Erythroblast (primary cell): ENCODE measurements at places on chromosomes 3 and 15.
A peak's percentile ranks its signal among the peaks of the same experiment; 100 is the strongest.

DNA sequence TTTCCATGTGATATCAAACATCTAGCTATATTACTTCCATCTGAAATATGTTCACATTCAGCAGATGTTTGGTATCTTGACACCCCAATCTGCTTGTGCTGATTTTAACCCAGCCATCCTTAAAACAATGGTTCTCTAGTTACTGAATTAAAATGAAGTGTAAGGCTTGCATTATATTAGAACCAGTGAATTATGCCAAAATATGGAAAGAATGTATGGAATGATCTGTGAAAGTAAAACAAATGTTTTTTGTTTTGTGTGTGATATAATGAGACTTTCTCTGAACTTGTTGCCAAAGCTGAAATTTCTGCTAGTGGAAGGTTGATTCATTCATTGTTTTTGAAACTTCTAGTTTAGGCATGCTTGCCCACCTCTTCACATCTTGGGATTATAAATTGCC is 317.1 kb downstream of the MEX3B start:
- no peak for DNase-seq

DNA sequence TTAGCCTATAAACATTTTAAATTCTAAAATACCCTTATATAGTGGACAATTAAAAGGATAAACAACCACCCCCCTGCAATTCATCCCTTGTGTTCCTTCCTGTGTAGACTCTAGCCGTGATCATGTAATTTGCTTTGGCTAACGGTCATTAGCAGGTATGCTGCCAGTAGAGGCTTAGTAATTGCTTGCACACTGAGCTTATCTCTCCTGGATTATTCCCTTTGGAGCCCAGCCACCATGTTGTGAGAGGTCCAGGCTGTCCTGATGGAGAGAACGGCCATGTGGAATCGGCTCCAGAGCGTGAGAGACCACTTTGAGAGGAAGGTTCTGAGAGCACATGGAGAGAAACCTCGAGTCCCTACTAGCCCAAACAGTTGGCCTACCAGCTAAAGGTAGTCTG is 11.0 kb upstream of the BNC1 start:
- no peak for DNase-seq

DNA sequence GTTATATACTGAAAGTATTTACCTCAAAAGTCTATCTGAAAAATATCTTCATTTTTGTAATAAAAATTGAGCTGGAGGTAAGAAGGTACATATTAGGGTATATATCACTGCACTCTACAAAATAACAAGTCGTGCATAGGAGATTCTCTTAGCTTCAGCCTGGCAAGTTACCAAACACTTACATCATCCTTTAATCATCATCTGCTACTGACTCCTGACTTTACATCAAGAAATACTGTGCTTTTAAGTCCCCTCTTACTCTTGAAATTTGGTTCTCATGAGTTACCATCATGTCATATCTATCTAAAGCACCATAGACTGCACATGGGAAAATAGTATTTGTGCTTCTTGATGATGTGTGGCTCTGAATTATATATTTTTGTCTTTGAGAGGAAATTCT is 50.8 kb downstream of the LYSMD4 start:
- peak; percentile 50 for DNase-seq

DNA sequence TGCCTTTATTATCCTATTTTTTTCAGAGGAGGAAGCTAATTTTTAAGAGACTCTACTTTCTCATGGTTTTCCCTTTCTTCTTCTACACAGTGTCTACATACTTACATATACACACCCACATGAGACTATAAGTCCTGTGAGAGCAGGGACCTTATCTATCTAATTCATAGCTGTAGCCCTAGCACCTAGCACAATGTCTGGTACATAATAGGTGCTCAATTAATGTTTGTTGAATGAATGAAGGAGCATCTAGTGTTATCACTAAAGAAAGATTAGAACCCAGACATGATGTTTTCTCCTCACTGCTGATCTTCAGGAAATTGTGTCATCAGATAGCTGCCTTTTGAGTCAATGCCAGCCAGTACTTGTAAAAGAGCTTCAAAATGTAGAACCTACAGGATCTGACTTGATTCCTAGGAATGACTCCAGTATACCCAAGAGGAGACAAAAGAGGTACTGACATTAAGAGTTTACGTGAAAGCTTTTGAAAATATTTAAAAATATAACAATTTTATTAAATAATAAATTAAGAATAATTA is 2.5 kb downstream of the SCG5 start:
- DNase-seq, result no peak

DNA sequence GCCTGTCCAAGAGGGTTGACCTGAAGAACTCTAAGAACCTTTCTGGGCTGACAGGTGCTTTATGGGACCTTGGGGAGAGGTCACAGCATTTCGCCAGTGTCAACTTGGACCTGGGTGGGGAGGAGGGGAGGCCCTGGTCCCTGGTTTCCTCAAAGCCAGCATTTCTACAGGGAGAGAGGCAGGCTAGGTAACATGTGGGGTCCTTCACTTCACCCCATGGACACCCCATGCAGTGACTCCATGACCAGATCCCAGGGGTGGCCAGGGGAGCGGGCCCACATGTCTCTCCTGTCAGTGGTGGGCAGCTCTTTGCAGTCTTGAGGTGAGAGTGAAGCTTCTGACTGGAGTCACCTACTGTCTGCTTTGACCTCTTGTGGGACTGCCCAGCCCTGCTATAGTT is 35.8 kb downstream of the GOLGA6L10 start:
- DNase-seq, result no peak

- no peak for DNase-seq
Measured at GRCh38 chr3:160376681-160377080, 22.3 kb downstream of the IFT80 start.

DNA sequence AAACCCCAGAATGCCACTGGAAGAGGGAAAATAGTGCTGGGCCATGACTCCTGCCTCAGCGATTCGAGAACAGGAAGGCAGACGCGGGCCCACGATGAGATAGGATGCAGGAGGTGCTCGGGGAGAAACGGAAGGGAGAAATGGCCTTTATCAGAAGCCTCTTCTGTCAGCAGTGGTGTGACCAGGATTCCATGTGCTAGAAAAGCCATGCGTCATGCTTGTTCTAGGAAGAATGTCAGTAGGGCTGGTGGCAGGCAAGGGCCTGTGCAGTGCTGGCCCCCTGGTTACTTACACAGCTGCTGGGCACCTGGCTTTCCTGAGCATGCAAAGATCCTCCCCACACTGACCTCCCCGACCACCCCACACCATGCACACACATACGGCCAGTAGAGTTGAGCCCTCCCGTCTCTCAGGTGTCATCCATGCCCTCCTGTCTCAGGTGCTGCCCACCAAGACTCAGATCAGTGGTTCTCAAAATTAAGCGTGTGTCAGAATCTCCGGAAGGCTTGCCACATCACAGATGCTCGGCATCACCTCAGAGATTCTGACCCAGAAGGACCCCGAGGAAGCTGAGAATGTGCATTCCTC is 106.7 kb downstream of the ADAMTS17 start:
- no peak for DNase-seq

DNA sequence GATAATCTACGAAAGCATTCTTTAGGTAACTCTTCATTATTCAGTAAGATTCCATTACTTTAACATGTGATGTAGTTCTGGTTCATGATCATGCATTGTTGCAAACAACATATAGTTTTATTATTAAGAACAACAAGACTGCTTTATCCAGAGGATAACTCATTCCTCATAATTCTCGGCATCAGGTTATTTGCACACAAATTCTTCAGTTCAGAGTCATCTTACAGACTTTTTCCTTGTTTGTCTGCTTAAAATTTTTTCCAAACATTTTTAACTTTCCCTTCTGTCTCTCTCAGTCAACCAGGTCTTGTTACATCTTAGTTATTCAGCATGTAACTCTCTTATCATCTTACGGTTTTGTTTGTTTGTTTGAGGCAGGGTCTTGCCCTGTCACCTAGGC is 60.1 kb downstream of the VGLL3 start:
- DNase-seq, result no peak

GRCh38 chr3:16012086-16012485 is 162.4 kb upstream of the GALNT15 start:
- DNase-seq, result no peak

DNA sequence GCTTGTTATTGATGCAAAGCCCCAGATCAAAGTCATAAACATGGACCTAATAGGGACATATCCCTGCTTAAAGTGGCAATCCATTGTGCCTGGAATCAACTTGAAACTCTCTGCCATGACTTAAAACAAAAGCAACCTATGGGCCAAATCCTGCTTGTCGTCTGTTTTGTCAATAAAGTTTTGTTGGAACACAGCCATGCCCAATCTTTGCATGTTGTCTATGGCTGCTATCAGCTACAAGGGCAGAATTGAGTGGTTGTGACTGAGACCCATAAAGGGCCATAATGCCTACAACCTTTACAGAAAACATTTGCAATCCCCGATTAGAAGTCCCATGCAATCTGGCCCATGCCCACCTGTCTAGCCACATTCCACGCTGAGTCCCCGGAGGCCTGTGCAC is 235.4 kb downstream of the PLCL2 start:
- no peak for DNase-seq

DNA sequence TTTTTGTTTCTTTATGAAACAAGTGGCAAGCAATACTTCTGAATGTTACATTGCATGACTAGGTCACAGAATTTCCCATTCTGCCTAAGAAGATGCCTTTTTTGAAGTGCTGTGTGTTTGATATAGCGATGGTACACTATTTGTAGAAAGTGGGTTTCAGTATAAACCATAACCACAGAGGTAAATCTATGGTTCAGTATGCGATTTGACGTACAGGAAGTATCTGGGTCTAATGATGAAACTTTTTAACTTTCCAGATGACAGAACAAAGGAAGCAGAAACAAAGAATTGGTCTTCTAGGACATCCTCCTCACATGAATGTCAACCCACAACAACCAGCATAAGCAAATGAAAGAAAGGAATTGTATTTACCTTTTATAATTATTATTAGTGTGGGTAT is 133.4 kb upstream of the BHLHE40 start:
- DNase-seq, result no peak

- DNase-seq, result no peak
Measured at GRCh38 chr15:94252223-94252766, 20.9 kb downstream of the MCTP2 start.

DNA sequence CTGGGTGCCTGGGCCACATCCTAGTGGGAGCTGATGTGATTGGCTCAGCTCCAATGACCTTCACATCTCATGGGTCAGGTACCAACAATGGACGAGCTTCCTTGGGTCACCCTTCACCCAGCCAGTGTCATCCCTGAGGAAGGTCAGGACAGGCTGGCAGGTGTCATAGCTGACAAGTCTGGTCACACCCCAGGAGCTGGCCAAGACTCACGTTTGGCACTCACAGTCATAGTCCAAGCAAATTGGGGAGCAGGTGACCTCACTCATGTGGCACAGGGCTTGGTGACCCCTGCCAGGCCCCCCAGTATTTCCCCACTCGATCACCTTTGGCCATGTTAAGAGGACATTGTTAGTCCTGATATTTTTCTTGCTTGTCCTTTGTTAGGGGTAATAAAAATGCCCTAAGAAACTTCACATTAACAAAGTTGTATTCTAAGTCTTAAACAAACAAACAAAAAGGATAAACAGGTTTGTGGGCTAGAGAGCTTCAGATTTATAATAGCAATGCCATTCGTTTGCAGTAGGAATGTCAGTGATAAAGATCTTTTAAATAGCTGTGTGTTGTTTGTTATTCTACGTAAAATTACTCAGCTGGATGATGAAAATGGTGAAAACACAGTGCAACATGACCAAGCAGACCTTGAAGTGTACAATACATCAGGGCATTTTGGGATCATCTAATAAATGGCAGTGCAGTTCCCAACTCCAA is 79.5 kb upstream of the POMGNT2 start:
- no peak for DNase-seq

DNA sequence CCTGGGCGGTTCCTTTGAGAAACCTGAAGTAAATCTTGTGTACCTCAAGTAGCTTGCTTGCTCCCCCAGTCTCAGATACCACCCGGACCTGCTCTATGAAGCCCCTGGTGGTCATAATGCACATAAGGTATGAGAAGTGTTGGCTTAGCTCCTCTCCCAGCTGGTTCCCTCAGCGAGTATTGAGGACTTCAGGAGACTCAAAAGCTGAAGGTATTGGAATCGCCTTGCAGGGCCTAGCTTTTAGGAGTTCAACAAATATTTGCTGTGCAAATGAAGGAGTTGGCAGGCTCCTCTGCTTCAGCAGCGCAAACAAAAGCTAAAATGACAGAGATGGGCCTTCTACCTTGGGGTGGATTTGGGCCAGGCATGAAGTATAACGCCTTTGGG is 1.7 kb downstream of the CMTM8 start:
- DNase-seq, result peak; percentile 43

DNA sequence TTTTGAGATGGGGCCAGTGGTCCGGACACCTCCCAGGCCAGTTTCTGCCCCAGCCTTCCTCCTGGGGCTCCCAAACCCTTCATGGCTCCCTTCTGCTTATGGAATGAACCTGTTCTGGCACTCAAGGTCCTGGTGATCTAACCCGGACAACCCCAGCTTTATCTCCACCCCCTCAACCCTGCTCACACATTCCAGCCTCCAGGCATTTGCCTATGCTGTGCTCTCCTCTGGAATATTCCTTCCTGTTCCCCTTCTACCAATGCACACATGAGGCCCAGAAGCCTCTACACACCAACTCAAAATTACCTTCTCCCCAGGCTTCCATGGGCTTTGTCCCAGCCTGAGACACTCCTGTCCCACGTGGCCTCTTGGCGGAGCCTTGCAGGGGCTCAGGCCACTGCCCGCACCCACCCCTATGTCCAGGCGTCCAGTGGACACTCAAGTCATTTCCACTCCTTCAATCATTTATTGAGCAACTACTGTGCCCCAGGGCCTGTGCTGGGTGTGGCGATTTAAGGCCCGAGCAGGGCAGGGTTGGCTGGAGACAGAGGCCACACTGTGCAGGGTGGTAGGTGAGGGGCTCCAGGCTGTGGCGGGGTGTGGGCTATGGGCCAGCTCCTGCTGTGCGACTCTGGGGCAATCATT is 18.8 kb downstream of the PLXND1 start:
- DNase-seq, result no peak

- DNase-seq, result no peak
Measured at GRCh38 chr3:46844397-46844796, 18.8 kb downstream of the MYL3 start.

DNA sequence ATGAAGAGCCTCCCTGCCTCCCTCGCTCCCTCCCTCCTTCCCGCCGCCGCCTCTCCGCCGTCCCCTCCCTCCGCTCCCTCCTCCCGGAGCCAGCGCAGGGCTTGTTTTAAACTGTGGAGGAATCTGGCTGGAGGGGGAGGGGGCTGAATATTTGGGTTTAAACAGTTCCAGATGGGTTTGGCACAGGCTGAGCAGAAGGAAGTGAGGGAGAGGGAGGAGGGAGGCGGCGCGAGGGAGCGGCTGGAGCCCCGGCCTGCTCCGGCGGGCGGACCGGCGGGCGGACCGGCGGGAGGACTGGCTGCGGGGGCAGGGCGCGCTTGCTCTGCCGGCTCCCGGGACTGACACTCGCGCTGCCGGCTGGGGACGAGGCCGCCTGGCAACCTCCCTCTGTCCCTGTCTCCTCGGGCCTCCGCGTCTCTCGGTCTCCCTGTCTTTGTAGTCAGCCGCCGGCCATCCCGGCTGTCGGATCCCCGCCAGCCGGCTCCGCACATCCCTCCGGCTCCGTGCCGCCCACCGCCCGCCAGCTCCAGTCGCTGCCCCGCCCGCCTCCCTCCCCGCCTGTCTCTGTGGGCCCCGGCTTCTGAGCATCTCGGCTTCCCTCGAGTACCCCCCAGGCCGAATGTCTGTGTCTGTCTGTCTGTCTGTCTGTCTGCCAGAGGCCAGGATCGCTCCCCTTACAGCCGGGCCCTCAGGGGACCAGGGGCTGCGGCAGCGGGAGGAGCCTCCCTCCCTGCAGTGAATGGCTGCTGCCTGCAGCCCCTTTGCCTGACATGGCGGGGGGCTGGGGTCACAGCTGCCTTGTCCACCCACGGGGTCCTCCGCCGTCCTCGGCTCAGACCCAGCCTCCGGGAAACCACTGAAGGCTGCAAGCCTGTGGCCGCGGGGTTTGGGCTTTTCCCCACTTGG is 7.6 kb downstream of the EPHB3 start:
- DNase-seq, result no peak

- DNase-seq, result no peak
Measured at GRCh38 chr15:45641999-45642932, 7.4 kb downstream of the SQOR start.
